Fibroblast of skin of right biceps (primary cell): ENCODE measurements at places on chromosomes 16 and 17.

DNA sequence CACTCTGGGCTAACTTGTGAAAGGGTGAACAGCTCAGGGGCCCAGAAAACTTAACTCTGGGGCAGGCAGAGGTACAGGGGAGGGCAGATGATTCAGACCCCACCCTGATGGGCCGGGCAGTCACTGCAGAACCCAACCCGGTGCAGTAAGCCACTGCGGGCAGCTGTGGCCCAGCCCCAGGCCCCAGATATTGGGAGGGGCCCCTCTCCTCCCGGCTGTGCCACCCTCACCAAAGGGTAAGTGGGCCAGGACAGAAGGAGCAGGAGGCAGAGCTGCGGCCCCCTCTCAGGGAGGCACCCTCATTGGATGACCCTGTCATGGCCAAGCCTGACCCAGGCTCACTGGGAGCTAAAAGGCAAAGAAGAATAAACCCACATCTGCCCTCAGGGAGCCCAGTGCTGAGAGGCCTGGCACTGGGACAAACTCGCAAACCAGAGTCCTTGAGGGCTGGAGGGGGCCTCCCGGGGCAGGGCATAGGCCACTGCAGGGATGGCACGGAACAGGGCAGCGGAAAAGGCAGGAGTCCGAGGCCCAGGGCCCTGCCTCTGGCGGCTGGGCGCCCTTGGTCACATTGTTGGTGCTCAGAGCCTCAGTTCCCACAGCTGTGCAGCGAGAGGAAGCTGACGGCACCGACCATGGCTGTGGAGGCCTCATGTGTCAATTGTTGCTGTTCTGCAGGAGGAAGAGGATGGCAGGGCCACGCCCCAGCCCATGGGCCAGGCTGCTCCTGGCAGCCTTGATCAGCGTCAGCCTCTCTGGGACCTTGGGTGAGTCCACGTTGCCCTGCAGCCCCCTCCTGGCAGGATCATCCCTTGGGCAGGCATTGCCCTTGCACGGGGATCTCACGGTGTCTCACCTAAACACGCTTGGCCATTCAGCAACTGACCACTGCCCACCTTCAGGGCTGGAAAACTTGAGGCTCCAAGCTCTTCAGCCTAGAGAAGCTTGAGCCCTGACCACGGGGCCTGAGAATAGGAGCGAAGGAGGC is 3.1 kb downstream of the ITGB4 start:
- no peak for DNase-seq

GRCh38 chr16:88495268-88495772 is 42.2 kb downstream of the ZFPM1 start:
- no peak for DNase-seq

- DNase-seq = no peak
Measured at GRCh38 chr17:49725452-49726130, 17.8 kb upstream of the SLC35B1 start.

DNA sequence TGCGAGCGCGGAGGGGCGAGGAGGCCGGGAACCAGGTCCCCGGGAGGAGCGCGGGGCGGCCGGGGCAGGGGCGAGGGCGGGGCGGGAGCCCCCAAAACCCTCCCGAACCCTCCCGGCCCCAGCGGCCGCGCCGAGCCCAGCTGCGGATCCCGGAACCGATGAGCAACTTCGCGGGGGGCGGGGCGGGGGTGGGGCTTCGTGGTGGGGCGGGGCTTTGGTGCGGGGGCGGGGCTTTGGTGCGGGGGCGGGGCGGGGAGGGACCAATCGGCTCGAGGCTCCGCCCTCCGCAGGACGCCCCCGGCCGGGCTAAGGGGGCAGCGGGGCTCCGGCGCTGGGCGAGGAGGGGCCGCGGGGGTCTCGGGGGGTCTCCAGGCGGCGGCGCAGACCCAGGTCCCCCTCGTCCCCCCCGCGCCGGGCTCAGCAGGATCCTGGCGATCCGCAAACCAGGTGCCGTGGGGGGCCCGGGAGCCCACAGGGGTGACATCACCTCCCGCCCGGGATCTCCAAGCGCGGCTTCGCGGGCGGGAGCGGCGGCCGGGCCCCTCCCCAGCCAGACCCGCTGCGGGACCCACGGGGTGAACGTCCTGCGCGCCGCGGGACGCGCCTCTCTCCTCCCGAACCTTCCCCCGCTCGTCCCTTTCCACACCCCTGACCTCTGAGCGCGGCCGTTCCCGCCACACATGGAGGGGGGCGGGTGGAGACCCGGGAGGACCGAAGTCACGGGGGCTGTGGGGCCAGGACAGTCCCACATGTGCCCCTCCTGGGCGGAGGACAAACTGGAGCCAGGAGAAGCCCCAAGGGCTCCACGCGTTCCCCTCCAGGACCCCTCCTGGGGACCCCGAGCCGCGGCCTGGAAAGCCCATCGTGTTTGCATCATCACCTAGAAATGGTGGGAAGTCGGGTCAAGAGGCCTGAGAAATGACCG is at the start of gene ABR:
Gene ABR (minus strand): TSS at position 164 of the 925 bp plus-strand sequence. CDS start 254 bp downstream, outside the sequence.
- peak; percentile 46 for DNase-seq

GRCh38 chr17:76930107-76930506 is 61.9 kb downstream of the MGAT5B start:
- DNase-seq = no peak

GRCh38 chr16:87447323-87447722 is 45.5 kb downstream of the ZCCHC14 start:
- DNase-seq = peak; percentile 72

DNA sequence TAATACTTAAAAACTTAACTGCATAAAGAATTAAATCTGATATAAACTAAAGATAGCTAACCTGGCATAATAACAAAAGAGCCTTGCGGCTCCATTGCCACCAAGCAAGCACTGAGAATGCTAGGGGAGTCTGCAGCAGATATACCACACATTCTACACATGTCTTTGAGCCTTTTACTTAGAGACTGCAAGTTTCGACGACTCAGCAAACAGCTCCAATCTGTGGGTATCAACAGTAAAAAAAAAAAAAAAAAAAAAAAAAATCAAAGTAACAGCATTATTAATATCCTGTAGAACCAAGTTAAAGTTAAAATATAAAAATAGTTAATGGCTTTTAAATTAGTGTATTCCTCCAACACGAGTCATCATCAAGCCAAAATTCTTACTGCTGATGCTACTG is 27.8 kb upstream of the INTS2 start:
- DNase-seq = peak; percentile 10

- DNase-seq = peak; percentile 20
Measured at GRCh38 chr16:67775273-67775672, 31.1 kb downstream of the RANBP10 start.

DNA sequence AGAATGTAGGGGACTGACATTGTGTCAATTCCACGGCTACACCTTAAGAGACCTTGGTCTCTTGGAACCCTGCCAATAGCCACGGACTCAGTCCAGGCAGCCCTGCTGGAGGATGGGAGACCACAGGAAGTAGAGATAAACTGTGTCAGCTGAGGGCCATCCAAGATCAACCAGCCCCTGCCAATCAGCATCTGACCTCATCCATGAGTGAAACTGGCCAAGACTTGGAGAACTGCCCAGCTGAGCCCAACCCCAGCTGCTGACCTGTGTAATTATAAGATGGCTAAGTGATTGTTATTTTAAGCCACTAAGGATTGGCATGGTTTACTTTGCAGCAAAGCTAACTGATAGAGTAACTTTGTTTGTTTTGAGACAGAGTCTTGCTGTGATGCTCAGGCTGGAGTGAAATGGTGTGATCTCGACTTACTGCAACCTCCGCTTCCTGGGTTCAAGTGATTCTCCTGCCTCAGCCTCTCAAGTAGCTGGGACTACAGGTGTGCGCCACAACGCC is 13.3 kb upstream of the YWHAE start:
- DNase-seq = peak; percentile 65

- no peak for DNase-seq
Measured at GRCh38 chr16:29321585-29321984, 84.9 kb downstream of the NPIPB11 start.

GRCh38 chr17:77891602-77892001 is 66.9 kb upstream of the TNRC6C start:
- no peak for DNase-seq

- DNase-seq = no peak
Measured at GRCh38 chr16:10933865-10934264, 8.4 kb downstream of the DEXI start.

DNA sequence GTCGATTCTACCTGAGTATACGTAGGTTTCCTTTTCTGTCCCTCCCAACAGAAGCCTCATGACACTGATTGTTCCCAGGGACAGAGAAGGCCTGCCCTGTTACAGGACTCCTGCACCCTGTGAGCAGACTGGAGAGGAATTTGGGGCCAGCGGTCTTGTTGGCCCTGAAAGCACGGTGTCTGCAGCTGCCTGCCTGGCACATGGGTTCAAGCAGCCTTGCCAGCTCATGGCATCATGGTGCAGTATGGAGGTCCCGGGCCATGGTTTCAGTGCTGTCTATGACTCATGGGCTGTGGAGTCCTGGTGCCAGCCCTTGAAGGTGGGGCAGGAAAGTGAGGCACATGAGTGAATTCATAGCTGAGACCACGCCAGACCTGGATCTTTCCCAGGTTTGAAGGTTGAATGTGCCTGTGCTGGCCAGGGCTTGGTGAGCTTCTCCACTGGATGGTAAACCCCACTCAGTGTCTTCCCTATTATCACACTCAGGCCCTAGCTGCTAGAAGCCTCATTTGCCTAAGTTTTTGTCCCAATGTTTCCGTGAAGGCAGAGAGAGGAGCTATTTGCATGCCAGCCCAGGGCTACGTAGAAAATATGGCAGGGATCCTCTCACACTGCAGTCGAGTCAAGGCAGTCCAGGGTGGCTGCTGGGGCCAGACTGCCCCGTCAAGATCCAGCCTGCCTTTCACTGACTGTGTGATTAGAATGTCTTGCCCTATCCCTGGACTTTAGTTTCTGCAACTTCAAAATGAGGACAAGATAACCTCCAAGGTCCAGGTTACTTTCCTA is 277.2 kb upstream of the CCL2 start:
- no peak for DNase-seq

- DNase-seq = no peak
Measured at GRCh38 chr16:22050963-22051362, 41.4 kb upstream of the VWA3A start.

- no peak for DNase-seq
Measured at GRCh38 chr17:31275116-31275515, 21.9 kb downstream of the OMG start.

- DNase-seq = no peak
Measured at GRCh38 chr16:12570046-12570618, 233.6 kb downstream of the CPPED1 start.

GRCh38 chr17:39626171-39627046 is at the start of gene PPP1R1B:
Gene PPP1R1B (plus strand): TSS chr17:39626952. CDS start chr17:39627393, 441 bp downstream.
- DNase-seq = no peak

- DNase-seq = no peak
Measured at GRCh38 chr17:39173080-39173479, 7.1 kb upstream of the ARL5C start.

GRCh38 chr16:55678161-55678821 is 22.5 kb downstream of the SLC6A2 start:
- no peak for DNase-seq

GRCh38 chr16:82091241-82091640 is 56.2 kb downstream of the HSD17B2 start:
- peak; percentile 58 for DNase-seq

GRCh38 chr17:2468270-2468669 is 43.4 kb downstream of the METTL16 start:
- peak; percentile 77 for DNase-seq

DNA sequence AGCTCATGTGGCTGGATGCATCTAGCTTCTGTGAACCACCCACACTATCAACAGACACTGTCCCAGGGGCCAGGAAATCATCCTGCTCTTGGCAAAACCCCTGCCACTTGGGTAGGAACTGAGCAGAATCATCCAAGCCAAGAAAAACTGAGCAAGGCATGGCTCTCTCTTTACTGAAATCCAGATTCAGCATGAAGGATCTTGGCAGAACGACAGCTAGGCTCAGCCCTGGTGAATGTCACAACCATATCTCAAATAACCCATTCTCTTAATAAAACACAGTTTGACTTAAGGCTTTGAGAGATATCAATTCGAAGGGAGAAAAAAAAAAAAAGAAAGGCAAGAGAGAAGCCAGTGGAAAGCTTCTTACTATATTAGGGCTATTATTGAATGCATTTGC is 72.2 kb downstream of the MAF start:
- no peak for DNase-seq

DNA sequence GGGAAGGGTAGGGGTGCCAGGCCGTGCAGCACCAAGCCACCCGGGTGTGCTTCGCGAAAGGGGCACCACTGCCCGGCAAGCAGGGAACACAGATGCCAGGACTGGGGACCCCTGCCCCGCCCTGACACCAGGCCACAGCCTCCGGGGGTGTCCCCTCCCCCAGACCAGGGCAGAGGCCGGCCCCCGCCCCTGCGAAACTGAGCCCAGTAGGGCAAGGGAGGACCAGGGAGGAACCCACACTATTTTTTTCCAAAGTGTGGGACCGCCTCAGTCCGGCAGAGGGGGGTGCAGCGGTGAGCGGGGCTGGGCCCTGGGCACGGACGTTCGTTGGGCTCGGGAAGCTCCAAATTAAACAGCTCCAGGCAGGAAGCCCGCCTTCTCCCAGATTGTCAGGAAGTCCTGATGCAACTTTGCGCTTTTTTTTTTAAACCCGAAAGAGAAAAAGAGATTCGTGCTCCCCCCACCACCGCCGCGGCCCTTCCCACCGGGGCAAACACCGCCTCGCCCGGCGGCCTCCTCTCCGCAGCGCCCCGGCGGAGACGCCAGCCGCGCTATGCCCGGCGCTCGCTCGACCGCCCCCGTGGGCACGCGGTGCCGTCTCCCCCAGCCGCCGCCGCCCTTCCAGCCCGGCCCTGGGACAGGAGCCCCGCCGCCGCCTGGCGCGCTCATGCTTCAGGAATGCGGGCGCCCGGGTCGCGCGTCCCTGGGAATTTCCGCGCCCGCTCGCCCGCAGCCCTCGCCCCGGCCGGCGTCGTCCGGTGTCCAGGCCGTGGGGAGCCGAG is 755 bp downstream of the PIEZO1 start:
- DNase-seq = peak; percentile 84

GRCh38 chr17:27751622-27752490 is 48.5 kb downstream of the NOS2 start:
- no peak for DNase-seq

GRCh38 chr17:37662353-37662752 is 19.1 kb upstream of the DDX52 start:
- no peak for DNase-seq

- peak; percentile 51 for DNase-seq
Measured at GRCh38 chr16:88743693-88744576, 37.6 kb downstream of the CTU2 start.

DNA sequence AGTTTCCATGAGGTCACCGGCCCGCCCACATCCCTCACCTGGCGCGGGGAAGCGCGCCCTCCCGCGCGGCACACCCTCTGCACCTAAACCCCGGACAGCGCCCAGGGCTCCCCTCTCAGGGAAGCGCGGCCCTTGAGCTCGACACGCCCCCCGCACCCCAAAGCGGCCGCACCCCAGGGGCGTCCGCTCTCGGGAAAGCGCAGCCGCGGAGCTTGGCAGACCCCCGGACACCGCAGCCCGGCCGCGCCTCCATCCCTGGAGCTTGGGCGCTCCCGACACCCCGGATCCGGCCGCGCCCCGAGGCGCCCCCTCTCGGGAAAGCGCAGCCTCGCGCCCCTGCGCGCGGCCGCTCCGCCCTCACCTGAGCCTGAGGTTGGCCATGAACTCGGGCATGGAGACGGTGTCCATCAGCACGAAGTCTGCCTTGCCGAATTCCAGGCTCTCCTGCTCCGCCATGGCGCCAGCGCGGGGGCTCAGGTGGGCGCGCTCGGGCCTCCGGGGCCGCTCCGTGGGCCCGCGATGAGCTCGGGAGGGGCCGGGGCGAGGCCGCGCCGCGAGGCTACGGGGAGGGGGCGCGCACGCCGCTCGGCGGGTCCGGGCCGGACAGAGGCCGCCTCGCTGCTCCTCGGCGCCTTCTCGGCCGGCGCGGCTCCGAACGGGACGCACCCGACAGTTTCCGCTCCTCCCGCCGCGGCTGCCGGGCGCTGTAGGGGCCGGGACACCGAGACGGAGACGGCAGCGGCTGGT is at the start of gene MYO1D:
Gene MYO1D (minus strand): TSS at position 708 of the 747 bp plus-strand sequence. CDS start 252 bp downstream, at position 456.
- DNase-seq = no peak
